ENCODE measurements at places on chromosomes 7 and 10.
A peak's percentile ranks its signal among the peaks of the same experiment; 100 is the strongest.

- DNase-seq, result no peak
These were observed 23.5 kb downstream of the DDX50 start for GRCh38 chr10:68924593-68924992.

GRCh38 chr10:19974138-19974537, 157.9 kb downstream of the PLXDC2 start:
- peak; percentile 73 for DNase-seq

GRCh38 chr10:31321396-31321941, 2.5 kb downstream of the ZEB1 start:
- peak; percentile 20 for DNase-seq

- DNase-seq, result no peak
These were observed 48.1 kb upstream of the TES start for GRCh38 chr7:116162254-116162653.

GRCh38 chr7:42350801-42351200, 113.8 kb upstream of the GLI3 start:
- no peak for DNase-seq

DNA sequence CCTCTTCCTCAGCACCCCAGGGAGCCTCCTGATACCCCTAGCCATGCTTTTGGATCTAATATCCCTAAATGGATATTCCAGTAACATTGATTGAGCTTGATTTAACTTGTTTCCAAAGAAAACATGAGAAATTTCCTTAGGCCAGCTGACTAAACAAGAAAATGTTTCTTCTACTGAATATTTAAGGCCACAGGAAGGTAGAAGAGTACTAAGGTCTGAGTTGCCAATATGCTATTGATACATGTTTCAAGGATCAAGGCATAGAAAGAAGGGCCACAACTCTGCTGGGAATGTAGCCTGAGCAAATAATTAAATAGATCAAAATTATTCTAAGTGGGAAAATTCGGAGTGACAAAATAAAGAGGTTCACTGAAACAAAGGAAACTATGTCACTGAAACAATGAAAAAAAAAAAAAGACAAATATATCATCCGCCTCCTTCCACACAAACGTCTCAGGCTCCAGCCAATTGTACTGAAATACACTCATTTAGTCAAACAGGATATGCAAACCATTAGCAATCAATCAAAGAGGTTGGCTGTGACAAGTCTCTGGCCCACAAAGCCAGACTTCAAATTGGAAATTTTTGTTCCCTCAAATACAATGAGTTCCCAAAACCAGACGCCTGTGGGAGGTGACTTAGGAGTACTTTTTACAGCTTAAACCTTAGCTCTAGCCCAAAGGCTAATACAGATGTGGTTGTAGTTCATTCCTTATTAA, 396.2 kb downstream of the HTR7 start:
- DNase-seq, result no peak

DNA sequence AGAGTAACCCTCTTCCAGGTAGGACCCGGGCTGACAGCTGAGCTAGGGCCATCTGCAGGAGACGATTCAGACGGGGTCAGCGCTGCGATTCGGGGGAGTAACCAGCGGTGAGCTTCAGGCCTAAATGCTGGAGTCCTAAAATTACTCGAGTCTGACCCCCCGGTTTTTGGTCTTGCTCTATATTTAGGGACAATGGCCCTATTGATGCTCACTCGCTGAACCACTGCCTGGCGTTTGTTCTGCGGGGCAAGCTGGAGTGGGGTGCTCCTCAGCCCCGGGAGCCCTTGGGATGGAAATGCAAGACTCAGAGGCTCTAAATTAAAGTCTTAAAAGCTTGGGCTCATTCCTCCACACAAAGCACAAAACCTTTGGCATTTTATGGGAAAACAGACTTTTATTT, 120.0 kb downstream of the PRKAG2 start:
- no peak for DNase-seq

GRCh38 chr7:135938563-135938962, 38.6 kb downstream of the MTPN start:
- no peak for DNase-seq

DNA sequence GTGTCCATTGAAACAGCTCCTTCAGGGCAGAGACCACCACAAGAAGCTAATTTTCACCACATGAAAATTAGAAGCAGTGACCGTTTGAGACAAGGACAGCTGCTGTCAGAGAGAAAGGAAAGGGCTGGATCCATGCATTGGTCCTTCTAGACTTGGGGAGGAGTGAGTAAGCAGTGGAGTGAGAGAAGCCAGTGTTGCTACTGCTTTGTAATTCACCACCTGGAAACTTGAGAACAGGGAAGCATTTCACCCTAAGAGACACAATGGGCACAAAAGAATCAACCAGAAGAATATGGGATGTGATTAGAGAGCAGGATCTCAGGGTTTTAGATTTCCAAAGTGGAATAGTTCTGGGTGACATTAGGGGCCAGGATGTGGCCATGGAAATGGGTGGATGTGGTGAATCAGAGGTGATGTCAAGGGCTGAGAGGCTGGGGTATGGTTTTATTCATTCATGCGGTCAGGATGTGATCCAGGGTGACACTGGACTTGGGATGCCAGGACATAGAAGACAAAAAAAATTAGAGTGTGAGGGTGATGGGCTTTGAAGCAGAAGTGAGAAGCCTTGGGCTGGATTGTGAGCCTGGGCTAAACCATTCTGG, 61.6 kb downstream of the DENND11 start:
- DNase-seq, result no peak

GRCh38 chr7:90669492-90669891, 73.4 kb downstream of the CDK14 start:
- no peak for DNase-seq

Measured in hematopoietic multipotent progenitor cell treated with erythropoietin and hydrocortisone succinate and interleukin-3 and kit ligand, for 4 days (in vitro differentiated cells).